ENCODE measurements at places on chromosomes 6 and 20.
A peak's percentile ranks its signal among the peaks of the same experiment; 100 is the strongest.

DNA sequence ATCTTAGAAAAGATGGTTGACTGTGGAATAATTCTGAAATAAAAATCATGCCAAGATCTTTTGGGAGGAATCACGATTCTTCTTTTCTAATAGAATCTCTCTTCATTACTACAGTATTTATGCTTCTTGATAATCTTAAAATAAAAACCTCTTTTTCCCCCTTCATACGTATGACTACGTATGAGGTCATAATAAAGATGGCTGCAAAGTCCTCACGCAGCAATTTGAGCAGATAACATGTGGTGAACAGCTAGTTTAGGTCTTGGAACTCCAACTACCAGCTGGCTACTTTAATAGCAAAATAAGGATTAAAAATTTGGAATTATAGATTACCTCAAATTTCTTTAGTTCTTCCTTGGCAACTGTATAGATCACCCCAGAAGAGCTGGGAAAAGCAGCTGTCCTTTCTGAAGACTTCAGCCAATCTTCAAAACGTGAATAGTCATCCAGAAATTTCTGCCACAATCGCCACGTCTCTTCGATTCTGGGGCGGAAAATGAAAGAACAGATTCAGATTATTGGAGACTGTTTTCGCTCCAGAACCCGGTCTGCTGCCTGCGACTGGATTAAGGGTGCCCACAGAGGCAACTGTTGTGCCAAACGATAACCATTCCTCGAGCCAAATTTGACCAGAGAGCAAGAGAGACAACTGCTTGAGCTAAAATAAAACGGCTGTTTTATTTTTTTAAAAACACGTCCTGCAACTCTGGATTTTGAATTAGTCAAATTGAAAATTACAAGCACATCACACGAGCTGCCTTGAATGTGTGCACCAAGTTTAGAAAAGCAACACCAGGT is 347.3 kb downstream of the ESR1 start:
- DNase-seq = no peak

GRCh38 chr6:20997143-20997769 is 463.0 kb downstream of the CDKAL1 start:
- DNase-seq = no peak

DNA sequence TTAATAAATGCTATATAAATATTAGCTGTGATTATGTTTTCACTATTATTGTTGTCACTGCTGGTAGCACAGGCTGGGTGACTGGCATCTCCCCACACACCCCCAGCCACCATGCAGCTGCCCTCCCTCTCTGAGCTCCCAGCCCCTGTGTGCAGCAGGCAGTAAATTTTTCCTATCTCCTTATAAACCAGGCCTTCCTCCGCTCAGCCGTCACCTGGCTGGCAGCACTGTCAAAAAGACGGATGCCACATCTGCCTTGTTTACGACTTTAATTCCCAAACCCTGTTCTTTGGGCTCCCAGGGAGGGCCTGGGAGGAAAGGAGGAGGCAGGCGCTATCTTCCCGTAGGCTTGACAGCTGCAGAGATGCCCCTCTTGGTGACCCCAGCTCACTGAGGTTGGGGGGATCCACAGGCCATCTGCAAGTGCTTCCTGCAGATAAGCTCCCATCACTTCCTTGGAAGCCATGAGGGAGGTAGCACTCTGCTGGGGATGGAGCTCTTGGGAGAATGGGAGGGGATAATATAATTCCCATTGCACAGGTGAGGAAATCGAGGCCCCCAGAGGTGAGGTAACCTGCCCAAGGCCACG is 94.5 kb downstream of the GRM4 start:
- no peak for DNase-seq

- no peak for DNase-seq
Measured at GRCh38 chr6:30066082-30066481, 916 bp upstream of the PPP1R11 start.

- DNase-seq = no peak
Measured at GRCh38 chr6:165178056-165178455, 131.3 kb downstream of the C6orf118 start.

DNA sequence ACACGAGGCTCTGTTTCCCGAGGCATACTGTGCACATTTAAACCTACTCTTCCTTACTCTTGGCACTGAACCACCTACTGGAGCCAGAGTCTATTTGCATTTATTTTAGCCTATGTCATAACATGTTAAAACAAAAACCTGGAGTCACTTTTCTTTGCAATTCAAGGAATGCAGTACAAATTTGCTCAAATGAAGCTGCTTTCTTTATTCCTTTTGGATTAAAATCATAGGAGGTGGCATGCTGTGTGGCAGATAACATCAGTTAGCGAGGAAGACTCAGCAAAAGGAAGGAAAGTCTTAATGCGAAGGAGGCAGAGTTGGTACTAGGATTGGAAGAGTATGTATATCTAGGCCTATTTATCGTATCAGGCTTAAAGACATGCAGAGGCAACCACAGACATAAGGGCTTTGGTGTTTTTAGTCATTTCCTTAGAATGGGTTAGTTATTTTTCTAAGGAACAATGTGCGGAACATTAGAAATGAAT is 92.9 kb downstream of the SAMD3 start:
- DNase-seq = no peak

DNA sequence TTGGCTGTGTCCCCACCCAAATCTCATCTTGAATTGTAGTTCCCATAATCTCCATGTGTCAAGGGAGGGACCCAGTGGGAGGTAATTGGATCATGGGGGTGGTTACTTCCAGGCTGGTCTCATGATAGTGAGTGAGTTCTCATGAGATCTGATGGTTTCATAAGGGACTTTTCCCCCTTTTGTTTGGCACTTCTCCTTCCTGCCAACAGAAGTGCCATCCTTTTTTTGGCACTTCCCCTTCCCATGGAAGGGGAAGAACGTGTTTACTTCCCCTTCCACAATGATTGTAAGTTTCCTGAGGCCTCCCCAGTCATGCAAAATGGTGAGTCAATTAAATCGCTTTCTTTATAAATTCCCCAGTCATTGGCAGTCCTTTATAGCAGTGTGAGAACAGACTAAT is 18.0 kb upstream of the PI3 start:
- no peak for DNase-seq

- no peak for DNase-seq
Measured at GRCh38 chr6:104887350-104887749, 27.6 kb upstream of the HACE1 start.

DNA sequence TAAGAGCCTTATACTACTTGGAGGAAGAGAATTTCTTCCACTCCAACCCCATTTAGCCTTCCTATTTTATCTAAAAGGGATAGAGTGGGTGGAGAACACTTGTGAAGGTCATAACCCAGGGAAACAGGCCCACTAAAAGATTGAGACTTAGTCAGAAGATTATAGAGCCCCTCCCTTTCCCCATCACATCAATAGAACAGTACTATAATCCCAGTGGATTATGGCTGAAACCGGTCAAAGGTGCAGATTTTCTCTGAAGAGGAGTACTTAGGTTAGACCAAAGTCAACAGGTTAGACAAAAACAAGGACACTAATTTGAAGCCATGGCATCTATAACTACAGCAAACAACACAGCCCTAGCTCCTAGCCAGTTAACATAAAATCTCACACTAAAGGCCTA is 330.9 kb upstream of the NOX3 start:
- no peak for DNase-seq

GRCh38 chr6:168355716-168356522 is 36.3 kb upstream of the DACT2 start:
- DNase-seq = peak; percentile 15

DNA sequence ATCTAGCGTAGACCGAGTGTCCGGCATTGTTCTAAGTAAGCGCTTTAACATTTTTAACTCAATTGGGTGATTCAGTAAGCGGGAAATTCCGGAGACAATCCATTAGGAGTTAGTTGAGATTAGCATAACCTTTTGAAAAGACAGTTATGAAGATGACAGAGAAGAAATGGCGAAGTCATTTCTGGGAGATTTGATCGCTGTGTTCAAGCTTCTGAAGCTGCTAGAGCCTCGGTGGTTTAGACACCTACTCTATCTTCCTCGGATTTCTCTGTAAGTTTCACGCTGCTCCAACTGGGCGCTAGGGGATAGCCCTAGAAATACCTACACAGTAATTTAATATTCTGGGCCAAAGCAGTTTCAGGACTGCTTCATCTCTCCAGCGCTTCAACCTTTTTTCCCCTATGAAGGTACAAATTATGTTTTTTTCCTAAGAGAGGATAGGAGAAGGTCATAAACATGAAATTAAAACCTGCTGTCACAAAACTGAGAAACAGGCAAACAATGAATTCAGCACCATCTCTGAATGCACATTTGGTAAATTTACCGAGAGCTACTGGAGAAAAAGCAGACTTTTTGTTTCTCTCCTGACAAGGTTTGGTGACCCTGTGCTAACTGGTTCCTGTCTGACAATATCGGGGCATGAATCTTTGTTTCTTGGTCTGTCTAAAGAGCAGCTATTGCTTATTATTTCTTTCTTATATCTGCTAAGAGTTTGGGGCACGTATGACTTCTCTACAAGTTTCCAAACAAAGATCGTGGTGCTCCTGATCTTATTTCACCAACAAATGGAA is 22.4 kb downstream of the ZNF311 start:
- no peak for DNase-seq

DNA sequence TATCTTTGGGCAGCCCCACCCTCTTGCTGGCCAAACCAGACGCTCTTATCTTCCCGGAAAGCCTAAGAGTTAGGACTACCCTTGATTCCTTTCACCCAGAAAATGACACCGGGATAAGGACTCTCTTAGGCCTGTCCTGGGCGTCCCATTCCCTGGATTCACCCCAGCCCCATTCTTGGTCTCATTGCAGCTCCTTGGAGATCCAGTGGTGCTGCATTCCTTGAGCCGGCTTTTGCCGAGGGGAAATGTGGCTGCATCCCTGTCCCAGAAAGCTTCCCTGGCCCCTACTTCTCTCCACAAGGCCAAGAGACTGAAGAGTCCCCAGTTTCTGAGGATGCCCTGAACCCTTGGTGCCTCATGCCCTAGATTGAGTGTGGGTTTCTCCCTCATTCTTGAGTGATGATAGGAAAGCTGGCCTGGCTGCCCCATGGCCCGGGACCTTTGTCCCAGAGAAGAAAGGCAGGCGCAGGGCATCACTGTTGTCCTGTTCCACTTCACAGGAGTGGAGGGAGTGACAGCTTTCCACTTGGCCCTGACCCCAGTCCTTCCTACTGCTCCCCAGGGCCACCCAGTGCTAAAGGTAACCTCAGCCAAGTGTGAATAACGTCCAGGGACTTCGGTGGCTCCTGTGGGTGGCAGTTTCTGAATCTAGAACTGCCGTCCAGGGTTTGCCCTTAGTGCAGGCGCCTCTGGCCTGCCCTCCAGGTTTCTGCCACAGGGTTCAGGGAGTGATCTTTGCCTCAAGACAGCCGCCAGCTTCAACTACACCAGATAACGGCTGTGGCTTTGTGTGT is 42.7 kb upstream of the MYL9 start:
- DNase-seq = no peak

DNA sequence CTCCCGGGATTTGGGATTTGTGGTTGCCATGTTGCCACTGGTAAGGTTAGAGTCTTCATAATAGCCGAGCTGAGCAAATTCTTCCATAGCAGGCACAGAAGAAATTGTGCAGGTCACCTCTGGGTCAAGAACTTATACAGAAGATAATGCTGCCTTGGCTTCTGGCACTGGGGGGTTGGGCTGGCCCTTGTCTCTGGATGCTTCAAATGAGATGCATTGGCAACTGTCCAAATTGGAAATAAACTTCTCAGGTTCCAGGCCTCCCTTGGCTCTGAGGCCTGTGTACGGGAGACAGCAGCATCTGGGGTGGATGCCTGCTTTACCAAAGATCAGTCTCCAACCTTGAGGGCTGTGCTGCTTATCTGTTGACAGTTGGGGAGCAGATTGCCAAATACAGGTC is 26.2 kb downstream of the MYO6 start:
- DNase-seq = no peak

DNA sequence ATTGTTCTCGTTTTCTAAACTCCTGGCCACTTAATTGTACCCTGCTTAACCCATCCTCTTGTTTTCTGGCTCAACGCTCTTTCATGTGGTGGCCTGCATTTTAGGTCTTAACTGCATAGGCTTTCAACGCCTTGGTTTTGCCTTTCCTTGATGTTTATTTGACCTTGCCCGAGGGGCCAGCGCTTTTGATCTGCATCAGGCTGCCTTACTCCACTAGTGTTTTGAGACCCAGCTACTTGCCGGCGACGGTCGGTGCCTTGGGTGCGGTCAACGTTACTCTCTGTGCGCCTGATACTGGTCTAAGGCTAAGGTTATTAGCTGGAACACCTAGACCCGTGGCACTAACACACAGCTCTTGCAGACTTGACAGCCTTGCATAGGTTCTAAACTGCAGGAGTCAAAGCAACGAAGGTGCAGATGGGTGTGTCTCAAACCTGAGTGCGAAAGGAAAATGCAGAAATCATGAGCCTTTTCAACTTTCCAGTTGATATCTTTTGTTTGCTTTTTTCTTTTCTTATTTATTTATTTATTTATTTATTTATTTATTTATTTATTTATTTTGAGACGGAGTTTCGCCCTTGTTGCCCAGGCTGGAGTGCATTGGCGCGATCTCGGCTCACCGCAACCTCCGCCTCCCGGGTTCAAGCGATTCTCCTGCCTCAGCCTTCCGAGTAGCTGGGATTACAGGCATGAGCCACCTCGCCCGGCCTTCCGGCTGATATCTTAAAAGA is 138.8 kb downstream of the HFE start:
- DNase-seq = no peak

DNA sequence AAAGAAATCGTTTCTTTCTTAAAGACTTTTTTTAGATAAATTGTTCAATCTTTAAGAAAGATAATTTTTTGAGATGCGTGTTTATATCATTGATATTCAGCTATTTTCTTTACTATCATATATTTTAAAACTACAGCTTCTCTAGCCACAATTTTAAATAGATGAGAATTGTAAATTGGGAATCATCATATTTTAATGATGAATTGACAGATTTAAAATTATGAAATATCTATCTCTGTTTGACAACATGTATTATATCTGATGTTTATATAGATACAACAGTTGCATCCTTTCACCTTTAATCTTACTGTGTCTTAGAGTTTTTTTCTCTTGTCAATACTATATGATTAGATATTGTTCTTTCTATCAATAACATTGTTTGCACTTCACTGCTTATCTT is 762.3 kb upstream of the GJE1 start:
- no peak for DNase-seq

DNA sequence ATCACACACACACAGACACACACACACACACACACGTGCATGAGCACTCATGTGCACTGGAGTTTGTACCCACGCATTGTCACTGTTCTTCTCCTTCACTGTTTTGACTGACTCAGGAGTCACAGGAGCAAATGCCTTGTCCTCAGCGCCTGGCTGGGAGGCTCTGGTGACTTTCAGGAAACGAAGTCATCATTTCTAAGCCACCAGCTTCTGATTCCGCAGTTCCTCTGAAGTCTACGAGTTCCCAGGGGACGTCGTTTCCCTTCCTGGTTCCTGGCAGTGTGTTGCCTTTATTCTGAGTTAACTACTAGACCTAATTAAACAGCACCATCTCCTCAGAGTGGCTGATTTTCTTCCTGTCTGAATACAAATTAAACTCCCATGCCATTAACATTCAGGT is 82.2 kb upstream of the PMEPA1 start:
- no peak for DNase-seq

DNA sequence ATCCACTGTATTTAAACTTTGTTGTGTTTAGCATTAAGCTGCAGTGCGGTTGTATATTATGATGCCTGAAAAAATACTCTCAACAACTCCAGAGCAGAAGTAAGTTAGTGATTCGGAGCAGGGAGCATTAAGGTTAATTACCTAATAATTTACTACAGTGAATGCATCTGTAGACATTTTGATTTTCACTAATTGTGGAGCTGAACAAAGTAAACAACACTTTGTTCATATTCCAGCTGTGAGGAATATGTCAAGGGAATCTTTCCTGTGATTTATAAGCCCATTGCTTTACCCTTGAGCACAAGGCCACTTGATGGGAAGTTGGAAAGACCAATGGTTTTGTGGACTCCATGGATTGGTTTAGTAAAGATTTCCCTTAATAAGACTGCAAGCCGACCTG is 77.1 kb downstream of the CBLN4 start:
- DNase-seq = no peak
